Stimulated activated CD4-positive, alpha-beta T cell treated with anti-CD3 and anti-CD28 coated beads, Interleukin-1b, Interleukin-23, amount 100 ng/mL, for 1 hour (primary cell): ENCODE measurements at places on chromosomes 1 and 21.

GRCh38 chr1:111739194-111739924 is at the start of gene INKA2:
INKA2 (minus strand) TSS chr1:111739395; CDS start chr1:111739242, 153 bp downstream.
- DNase-seq, result peak; percentile 18

DNA sequence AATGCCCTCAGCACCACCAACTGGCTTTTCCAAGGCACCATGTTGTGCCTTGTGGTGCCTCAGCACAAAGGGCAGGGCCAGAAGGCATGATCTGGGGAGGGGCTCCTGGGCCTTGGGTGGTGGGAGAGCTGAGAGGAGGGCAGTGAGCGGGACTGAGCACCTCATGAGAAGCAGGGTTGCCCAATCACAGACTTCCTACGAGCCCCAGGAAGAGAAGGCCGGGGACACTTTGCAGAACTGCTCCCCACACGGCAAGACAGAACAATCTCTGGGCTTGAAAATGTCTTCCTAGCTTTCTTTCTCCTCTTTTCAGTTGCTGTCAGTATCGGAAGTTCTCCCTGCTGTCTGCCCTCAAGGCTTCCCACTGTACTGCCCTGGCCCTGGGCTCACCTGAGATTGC is 6.8 kb downstream of the KCNJ10 start:
- DNase-seq, result no peak

GRCh38 chr1:35845766-35846165 is 37.2 kb upstream of the AGO1 start:
- DNase-seq, result no peak

GRCh38 chr1:64268653-64269557 is 65.5 kb downstream of the UBE2U start:
- peak; percentile 21 for DNase-seq

GRCh38 chr1:238811211-238811879 is 575.0 kb upstream of the CHRM3 start:
- no peak for DNase-seq
